HCT116 (cell line): ENCODE measurements at places on chromosomes 16 and 17. TPM values are rescaled to one million over a fixed set of nuclear protein-coding genes. Genes with fewer than 3 reads are reported as not detected.

The SLC12A3 gene
- not detected for total RNA-seq

The GGA3 gene
- total RNA-seq = 58.3 TPM

The TMEM100 gene
- total RNA-seq = not detected

The C16orf96 gene
- 0.10 TPM for total RNA-seq

The CDH8 gene
- total RNA-seq = 2.5 TPM

The KRTAP1-1 gene
- not detected for total RNA-seq

DNA sequence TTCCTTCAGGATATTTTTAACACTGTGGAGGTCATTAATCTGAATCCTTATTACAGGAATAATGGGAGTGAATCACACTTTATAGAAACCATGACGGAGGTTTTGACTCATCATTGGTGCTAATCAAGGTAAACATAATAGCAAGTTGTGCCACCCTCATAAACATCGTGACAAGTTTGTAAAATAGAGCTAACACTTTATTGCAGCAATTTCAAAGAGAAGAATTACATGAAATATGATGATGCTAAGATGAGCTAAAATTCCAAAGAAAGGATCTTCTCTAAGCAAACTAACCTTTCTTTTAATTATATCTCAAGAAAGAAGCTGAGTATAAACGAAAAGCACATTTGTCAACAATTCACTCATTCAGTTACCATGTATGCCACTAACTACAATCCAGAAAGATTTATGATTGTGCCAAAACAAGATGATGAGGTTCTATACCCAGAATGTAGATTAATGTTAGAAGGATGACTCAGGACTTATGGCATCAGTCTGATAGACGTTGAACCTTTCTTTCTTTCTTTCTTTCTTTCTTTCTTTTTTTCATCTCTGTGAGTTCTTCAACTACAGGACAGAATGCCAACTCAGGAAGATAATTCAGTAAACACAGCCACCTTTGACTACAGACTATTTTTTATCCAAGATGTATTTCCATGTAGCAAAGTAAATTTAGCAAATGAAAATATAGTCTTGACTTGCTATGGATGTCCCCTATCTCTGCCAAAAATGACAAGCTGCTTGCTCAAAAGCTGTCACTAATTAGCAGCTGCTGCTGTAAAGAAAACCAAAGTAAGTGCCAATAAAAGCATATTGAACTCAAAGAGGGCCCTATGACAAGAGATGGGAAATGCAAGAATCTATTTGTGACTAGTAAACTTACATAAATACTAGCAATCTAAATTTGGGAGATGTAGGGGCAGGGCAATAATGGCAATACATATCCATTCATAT lies 23.3 kb downstream of the STAT5B start:
- no peak overlapping the region for H3K27ac ChIP-seq
- H3K4me3 ChIP-seq = no peak overlapping the region
- H3K4me1 ChIP-seq = peaks cover 19% of the 10 kb centered on the region
- H3K36me3 ChIP-seq = no peaks in the 10 kb centered on the region
- H3K27me3 ChIP-seq = no peaks in the 10 kb centered on the region
- DNase-seq = no peak

DNA sequence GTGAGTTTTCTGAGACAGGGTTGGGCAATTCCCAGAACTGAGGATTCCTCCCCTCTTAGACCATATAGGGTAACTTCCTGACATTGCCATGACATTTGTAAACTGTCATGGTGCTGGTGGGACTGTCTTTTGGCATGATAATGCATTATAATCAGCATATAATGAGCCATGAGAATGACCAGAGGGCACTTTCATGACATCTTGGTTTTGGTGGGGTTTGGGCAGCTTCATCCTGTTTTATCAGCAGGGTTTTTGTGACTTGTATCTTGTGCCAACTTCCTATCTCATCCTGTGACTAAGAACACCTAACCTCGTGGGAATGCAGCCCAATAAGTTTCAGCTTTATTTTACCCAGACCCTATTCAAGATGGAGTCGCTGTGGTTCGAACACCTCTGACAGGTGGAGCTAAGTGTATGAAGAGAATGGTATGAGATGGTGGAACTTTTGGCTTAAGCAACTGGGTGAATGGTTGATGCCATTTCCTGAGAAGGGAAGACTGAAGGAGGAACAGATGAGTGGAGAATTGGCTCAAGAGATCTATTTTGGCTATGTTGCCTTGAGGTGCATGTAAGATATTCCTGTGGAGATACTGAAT lies 217.3 kb downstream of the RAB11FIP4 start:
- H3K4me1 ChIP-seq = no peaks in the 10 kb centered on the region
- no peaks in the 10 kb centered on the region for H3K27me3 ChIP-seq
- no peak overlapping the region for H3K27ac ChIP-seq
- DNase-seq = no peak

- H3K36me3 ChIP-seq = no peaks in the 10 kb centered on the region
- no peak overlapping the region for H3K4me3 ChIP-seq
- no peaks in the 10 kb centered on the region for H3K4me1 ChIP-seq
Measured at GRCh38 chr17:44599298-44600175, 42.3 kb downstream of the FZD2 start.

- H3K4me3 ChIP-seq = no peak overlapping the region
- no peaks in the 10 kb centered on the region for H3K27me3 ChIP-seq
- H3K4me1 ChIP-seq = peaks cover 15% of the 10 kb centered on the region
- no peaks in the 10 kb centered on the region for H3K36me3 ChIP-seq
Measured at GRCh38 chr16:48444574-48444973, 59.4 kb upstream of the SIAH1 start.

- H3K27ac ChIP-seq = no peak overlapping the region
- no peak overlapping the region for H3K4me3 ChIP-seq
- H3K27me3 ChIP-seq = no peaks in the 10 kb centered on the region
- peaks cover 13% of the 10 kb centered on the region for H3K4me1 ChIP-seq
- H3K36me3 ChIP-seq = no peaks in the 10 kb centered on the region
Measured at GRCh38 chr17:76641501-76641900, 2.1 kb downstream of the ST6GALNAC1 start.

DNA sequence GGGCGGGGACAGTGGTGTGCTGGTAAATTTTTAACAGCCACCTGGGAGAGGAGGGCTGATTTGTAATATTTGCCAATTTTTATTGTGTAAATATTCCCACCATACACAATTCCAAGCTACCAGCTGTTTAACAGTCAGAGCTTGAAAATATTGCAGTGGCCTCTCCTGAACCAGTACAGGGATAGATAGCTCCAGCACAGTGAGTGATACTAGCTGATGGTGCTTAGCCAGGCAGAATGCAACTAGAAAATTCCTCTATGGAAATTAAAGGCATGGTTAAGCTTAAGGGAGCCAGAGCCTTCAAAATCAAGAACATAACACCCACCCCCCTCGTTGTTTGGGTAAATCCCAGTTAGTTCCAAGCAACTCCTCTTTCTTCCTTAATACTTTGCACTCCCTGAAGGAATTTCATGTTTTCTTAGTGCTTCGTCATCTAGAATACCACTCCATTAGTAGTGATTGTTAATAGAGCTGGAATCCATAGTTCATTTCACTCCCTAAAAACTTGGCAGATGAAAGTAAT lies 96.6 kb downstream of the CYB561 start:
- H3K4me3 ChIP-seq = no peak overlapping the region
- H3K36me3 ChIP-seq = no peaks in the 10 kb centered on the region
- no peak overlapping the region for H3K27ac ChIP-seq

- H3K27ac ChIP-seq = no peak overlapping the region
- H3K4me3 ChIP-seq = no peak overlapping the region
- H3K4me1 ChIP-seq = no peaks in the 10 kb centered on the region
- no peaks in the 10 kb centered on the region for H3K27me3 ChIP-seq
- DNase-seq = no peak
Measured at GRCh38 chr17:40777459-40777858, 4.9 kb downstream of the KRT27 start.

DNA sequence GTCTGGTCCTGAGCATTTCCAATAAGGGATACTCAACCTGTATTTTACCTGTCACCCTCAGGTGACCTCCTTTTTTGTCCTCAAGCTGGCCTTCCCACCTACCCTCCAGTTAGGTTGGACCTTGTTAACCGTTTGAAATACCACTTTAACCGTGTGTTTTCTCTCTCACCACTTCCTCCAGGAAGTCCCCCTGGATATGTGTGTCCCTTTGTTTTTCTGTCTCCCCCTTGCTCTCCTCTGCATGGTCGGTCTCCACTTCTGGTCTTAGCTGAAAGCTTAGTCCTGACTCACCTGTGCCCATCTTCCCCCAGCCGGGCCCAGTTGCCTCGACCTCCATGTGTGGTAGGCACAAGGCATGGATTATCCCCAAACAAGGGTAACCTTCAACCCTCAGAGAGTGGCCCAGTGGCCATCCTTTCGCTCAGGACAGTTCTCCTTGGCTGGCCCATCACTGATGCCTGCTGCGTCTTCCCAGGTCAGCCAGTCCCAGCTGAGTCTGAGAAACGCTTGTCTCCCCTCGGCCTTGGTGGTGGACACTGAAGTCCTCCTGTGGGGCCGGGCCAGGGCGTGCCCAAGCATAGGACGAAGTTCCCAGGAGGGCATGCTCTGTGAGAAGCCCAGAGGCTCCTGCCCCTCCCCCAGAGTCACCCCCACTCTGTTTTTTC lies 20.0 kb downstream of the LASP1 start:
- H3K36me3 ChIP-seq = peaks cover 32% of the 10 kb centered on the region; the same call in 1 of the 2 replicates
- no peaks in the 10 kb centered on the region for H3K4me1 ChIP-seq
- no peaks in the 10 kb centered on the region for H3K27me3 ChIP-seq
- no peak overlapping the region for H3K27ac ChIP-seq
- no peak overlapping the region for H3K4me3 ChIP-seq

DNA sequence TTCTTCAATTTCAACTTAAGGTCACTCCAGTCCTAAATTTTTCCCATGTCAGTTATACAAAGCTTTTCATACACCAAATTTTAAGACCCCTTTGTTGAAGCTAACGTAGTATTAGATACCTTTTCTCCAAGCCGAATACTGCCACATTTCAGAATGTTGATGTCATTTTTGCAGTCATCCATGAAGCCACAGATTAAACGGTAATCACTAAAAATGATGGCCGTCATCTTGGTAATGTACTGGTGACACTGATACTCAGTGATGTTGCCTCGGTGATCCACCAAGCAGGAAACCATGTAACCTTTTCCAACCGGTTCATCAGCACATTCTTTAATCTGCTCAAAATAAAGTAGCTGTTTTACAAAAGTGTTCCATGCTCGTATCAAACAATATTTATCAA lies 82.1 kb upstream of the CLEC18B start:
- H3K36me3 ChIP-seq = peaks cover 6% of the 10 kb centered on the region; the same call in 1 of the 2 replicates
- DNase-seq = no peak
- H3K4me3 ChIP-seq = no peak overlapping the region
- H3K4me1 ChIP-seq = peaks cover 15% of the 10 kb centered on the region
- H3K27me3 ChIP-seq = no peaks in the 10 kb centered on the region

DNA sequence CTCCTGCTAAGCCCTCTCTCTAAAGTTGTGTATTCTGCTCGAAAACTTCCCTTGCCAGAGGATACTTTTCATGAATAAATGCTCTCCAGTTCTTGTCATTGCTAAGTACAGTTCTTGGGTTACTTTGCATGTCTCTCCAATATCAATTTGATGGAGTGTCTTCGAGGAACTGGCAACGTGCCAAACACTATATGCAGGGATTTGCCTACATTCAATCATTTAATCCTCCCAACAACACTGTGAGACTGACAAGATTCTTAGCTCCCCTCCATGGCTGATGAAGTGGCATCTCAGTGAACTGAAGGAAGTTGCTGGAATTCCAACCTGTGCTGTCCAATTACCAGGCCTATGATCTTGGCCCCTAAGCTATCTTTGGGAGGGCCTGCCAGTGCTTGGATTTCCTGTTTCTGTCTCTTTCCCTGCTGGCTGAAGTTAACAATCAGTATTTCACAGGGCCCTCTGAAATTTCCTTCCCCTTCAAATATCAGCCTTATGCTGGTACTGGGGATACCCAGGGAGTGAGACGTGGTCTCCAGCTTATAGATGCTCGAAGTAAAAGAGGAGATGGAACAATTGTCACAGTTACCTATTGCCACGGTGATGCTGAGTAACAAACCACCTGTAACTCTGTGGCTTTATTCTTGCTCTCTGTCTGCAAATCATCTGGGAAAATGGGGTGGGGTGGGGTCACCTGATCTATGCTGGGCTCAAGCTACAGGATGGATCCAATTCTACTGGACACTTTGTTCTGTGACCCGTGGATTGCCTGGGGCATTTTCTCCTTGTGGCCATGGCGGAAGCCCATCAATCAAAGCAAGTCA lies 19.4 kb upstream of the CRISPLD2 start:
- no peaks in the 10 kb centered on the region for H3K36me3 ChIP-seq
- H3K4me1 ChIP-seq = peaks cover 13% of the 10 kb centered on the region
- no peaks in the 10 kb centered on the region for H3K27me3 ChIP-seq
- no peak overlapping the region for H3K27ac ChIP-seq
- no peak overlapping the region for H3K4me3 ChIP-seq
- DNase-seq = no peak

GRCh38 chr17:38510421-38511149 lies 82.3 kb downstream of the ARHGAP23 start:
- H3K27me3 ChIP-seq = no peaks in the 10 kb centered on the region
- H3K27ac ChIP-seq = no peak overlapping the region
- H3K4me1 ChIP-seq = peaks cover 22% of the 10 kb centered on the region
- H3K36me3 ChIP-seq = no peaks in the 10 kb centered on the region
- DNase-seq = no peak

DNA sequence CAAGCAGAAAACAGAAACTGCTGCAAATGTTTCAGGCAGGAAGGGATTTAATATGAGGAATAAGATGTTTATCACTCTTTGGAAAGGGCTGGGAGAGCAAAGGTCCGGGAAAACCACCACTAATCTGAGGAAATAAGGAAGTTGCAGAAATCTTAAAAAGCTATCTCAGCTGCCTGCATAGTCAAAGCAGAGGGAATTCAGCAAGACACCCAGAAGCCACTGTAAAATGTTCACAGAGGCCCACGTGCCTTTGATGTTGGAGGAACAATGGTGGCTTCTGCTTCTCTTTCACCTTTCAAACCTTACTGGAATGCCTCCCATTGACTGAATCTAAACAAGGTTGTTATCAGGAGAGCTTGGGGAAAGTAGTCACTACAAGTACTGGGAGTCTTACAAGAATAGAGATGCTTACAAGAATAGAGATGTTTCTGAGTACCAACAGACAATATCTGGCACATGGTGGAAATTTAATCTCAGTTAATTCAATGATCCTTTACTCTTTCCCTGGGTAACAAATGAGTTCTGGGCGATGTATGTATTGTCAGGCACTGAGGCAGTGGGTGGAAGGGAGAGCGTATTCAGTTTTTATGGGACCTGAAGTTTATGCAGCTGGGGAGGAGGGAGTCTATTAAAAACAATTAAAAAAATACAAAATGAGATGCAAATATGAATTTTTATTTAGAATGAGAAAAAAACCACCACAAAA lies 56.1 kb upstream of the MED13 start:
- H3K4me3 ChIP-seq = no peak overlapping the region
- no peak for DNase-seq
- H3K4me1 ChIP-seq = peaks cover 16% of the 10 kb centered on the region

GRCh38 chr16:47713225-47713595 lies 252.1 kb downstream of the PHKB start:
- no peak overlapping the region for H3K27ac ChIP-seq
- no peak for DNase-seq
- H3K4me1 ChIP-seq = no peaks in the 10 kb centered on the region
- H3K36me3 ChIP-seq = no peaks in the 10 kb centered on the region
- no peaks in the 10 kb centered on the region for H3K27me3 ChIP-seq
